ENCODE measurements at places on chromosomes 1 and 21. TPM values are rescaled to one million over a fixed set of nuclear protein-coding genes. Genes with fewer than 3 reads are reported as not detected.

The LCE2A gene
- total RNA-seq: not detected

The TMEM79 gene
- total RNA-seq: 1.1 TPM

DNA sequence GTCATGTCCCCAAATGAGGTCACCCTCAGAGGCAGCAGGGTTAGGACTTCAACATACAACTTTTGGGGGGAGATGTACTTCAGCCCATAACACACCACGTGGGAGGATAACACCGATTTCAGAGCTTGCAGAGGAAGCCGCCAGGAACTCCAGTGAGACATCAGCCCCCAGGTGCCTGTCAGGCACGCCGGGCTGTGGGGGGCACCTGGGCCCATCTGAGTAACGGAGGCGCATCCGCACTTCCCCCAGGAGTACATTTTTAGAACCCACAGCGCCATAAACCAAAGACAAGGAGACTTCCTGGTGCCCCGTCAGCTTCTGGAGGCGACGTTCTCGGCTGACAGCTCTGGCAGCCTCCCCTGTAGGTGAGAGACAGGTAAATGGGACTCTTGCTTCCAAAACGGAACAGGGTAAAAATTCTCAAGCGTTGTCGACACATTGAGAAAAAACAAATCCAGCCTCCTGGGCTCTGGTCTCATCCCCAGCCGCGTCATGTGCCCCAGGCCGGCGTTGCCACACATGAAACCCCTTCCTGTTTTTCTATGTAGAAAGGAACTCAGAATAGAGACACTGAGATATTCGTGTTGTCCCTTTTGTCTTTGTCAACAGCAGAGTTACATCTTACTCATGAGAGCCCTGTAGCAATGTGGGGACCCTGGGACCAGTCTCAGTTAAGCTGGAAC is 93.3 kb downstream of the PDE9A start:
- DNase-seq: no peak

- no peak for DNase-seq
Measured at GRCh38 chr1:94095744-94096469, 25.0 kb downstream of the ABCA4 start.

DNA sequence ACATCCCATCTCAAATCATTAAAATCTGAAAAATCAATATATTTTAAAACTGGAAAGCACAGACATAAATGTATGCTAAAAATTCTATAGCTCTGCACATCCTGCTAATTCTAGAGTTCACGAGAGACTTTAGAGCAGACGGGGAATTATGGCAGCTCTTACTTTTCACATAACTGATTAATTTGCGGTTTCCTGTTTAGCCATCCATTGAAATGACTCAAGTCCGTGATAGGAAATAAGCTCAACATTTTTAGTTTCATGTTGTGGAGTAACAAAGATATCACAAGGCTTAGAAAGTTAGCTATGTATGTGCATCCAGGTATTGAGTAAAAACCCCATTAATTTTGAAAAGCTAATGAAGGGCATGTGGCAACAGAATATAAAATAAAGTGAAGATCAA is 123.2 kb downstream of the SMYD2 start:
- DNase-seq: no peak

The S100A14 gene
- total RNA-seq: 14.3 TPM

The RNF186 gene
- 18.1 TPM for total RNA-seq

All from pancreas (tissue), 10 donors.